ENCODE measurements at places on chromosomes 2 and 18. TPM values are rescaled to one million over a fixed set of nuclear protein-coding genes. Genes with fewer than 3 reads are reported as not detected.
A peak's percentile ranks its signal among the peaks of the same experiment; 100 is the strongest.

GRCh38 chr2:74530239-74531187 is 780 bp downstream of the HTRA2 start:
- peak; percentile 66 for DNase-seq

DNA sequence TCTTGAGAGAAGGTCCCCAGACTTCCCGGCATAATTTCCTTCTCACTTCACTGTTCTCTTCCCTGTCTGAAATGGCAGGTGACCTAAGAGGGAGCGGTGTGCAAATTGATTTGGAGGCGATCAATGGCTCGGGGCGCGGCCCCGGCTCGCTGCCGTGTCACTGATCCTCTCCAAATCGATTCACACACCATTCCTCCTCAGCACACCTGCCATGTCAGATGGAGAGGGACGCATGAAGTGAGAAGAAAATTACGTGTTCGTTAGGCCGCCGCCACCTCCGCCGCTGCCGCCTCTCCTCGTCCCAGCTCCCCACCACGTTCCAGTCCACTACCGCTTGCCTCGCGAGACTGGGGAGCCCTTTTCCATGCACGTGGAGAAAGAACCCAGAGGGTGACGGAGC is 31.8 kb upstream of the BCL11A start:
- no peak for DNase-seq

DNA sequence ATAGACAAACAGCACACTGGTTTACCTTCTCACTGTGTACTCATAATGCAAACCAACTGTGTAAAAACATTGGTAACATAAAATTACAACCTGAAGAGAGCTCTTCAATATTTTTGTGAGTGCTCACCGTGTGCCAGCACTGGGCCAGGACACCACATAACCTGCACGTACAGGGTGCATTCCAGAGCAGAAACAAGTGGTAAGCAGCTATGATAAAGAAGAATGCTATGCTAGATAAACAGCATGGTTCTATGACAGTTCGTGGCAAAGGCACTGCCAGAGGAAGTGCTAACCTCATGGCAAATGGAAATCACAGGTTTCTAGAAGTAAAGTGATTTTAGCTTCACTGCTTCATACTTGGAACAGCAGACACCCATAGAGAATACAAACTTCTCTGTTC is 343.5 kb downstream of the MTX2 start:
- no peak for DNase-seq

DNA sequence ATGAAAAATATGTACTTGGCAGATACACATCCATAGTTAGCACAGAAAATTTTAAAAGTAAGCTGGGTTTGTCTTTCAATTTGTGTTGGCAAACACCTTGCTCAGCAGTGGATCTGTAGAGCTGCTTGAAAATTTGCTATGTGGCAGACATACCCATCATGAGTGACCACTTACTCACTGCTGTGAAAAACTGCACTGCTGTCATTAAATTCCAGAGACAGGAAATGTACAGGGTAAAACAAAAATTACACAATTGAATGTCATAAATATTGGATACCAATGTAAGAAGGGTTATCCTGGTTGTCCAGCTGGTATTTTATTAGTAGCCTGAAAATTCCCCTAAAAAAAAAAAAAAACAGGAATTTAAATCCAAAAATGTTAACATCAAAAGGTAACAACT is 24.5 kb downstream of the NIF3L1 start:
- no peak for DNase-seq

DNA sequence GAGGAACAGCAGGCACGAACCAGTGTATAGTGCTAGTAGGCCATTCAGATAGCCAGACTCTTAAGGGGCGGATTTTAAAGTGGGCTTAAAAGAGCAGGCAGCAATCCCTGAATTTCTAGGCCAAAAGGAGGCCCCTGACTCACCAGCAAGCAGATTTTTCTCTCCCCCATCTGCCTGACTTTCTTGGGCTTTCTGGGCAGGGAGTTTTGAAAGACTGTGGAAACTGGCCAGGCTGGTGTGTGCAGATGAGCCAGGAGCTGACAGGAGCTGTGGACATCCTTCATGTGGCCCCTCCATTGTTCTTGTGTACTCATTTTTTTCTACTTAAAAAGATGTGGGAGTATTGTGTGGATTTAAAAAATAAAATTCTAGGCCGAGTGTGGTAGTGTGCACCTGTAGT is 59.0 kb downstream of the GLI2 start:
- no peak for DNase-seq

GRCh38 chr2:10048501-10049171 is 5.3 kb downstream of the KLF11 start:
- DNase-seq, result no peak

DNA sequence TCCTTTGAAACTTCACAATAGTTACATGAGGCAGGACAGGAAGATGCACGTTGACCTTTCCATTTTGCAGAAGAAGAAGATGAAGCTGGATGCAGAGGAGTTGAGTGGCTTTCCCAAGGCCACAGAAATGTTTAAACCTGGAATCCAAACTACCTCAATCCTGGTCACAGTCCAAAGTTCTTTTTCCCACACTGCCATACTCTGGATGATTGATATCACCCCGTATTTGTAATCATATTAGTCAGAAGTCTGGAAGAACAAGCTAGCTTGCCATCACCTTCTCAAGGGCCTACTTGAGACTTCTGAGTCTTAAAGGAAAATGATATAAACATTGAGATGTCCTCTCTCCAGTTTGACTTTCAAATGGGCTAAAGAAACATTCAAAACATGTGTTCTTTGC is 190.1 kb downstream of the LNPK start:
- DNase-seq, result no peak

- no peak for DNase-seq
Measured at GRCh38 chr2:202278036-202278760, 12.6 kb downstream of the NOP58 start.

DNA sequence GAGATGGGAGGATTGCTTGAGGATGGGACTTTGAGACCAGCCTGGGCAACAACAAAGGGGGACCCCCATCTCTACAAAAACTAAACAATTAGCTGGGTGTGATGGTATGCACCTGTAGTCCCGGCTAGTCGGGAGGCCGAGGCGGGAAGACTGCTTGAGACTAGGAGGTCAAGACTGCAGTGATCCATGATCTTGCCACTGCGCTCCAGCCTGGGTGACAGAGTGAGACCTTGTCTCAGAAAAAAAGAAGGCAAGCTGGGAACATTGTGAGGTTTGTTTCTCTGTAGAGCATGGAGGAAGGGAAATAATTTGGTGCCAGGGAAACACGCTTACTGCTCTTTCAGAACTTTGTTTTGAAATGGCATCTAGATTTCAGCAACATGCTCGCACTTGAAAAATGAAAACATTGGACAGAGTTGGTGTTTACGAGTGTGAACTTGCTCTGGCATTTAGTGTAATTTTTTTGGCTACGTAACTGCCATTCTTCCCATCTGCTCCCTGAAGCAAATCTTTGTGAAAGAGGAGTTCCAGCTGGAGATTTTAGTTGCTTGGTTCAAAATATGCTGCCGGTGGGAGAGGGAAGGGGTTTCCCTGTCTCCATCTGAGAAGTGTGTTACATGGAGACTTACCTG is 125.6 kb upstream of the DLX2 start:
- DNase-seq, result no peak

GRCh38 chr2:66305718-66306117 is 129.2 kb upstream of the MEIS1 start:
- DNase-seq, result peak; percentile 79

DNA sequence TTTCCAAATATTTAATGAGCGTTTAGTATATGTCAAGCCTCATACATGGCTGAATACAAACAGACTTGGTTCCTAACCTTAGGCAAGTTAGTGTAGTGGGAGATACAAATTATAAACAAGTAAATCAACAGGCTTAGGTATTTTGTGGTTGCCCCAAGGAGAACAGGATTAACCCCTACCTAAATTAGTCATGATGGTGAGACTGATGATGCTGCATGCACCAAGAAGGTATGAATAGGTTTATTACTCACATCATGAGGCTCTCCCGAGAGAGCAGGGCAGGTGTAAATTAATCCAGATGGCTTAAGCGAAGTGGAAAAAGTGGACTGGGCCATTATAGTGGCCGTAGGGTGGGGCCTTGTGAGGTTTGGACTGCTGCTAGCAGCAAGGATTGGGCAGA is 118.1 kb upstream of the GCFC2 start:
- no peak for DNase-seq

GRCh38 chr2:194304191-194304590 is 1352.8 kb upstream of the SLC39A10 start:
- no peak for DNase-seq

Gene PIK3C3
- 26.5 TPM for total RNA-seq

Gene CRYGD
- total RNA-seq, result not detected

Gene C18orf54
- total RNA-seq, result 1.2 TPM

Gene TCF23
- total RNA-seq, result not detected

Gene SERPINB10
- total RNA-seq, result not detected

Gene CTAGE1
- not detected for total RNA-seq

Gene NYAP2
- not detected for total RNA-seq

Gene LIPG
- total RNA-seq, result 0.19 TPM

Gene POTEC
- not detected for total RNA-seq

Gene METTL4
- 7.9 TPM for total RNA-seq

Gene RAB6C
- total RNA-seq, result 0.22 TPM

Gene MC4R
- total RNA-seq, result not detected

Gene SP100
- total RNA-seq, result 50.9 TPM

Gene FER1L5
- total RNA-seq, result not detected

Gene KCNJ3
- 2.0 TPM for total RNA-seq

All from Right ventricle myocardium superior (tissue), 1 donor.